A375 (cell line): ENCODE measurements at places on chromosomes 2 and 18. TPM values are rescaled to one million over a fixed set of nuclear protein-coding genes. Genes with fewer than 3 reads are reported as not detected.

ASPRV1 gene
- 0.34 and 0.61 TPM in 2 replicates for total RNA-seq

NT5DC4 gene
- total RNA-seq: not detected in 2 replicates

ALPG gene
- not detected in 2 replicates for total RNA-seq

SULT1C2 gene
- 2.5 and 3.5 TPM in 2 replicates for total RNA-seq

TCF23 gene
- total RNA-seq: not detected in 2 replicates

CNGA3 gene
- total RNA-seq: not detected in 2 replicates

WDFY1 gene
- 14.5 and 28.3 TPM in 2 replicates for total RNA-seq

DYTN gene
- not detected in 2 replicates for total RNA-seq

FAM210A gene
- total RNA-seq: 20.3 and 30.1 TPM in 2 replicates

SPATA3 gene
- not detected in 2 replicates for total RNA-seq

DNPEP gene
- 33.4 and 47.8 TPM in 2 replicates for total RNA-seq

RBKS gene
- 1.2 TPM in 2 replicates for total RNA-seq

TNS1 gene
- 0.50 and 1.7 TPM in 2 replicates for total RNA-seq

UGGT1 gene
- 85.4 and 90.3 TPM in 2 replicates for total RNA-seq

KIAA2012 gene
- total RNA-seq: 0.08 TPM in 1 of 2 replicates, not detected in the other

TWIST2 gene
- 13.7 and 15.9 TPM in 2 replicates for total RNA-seq

DSC3 gene
- 2.6 and 3.1 TPM in 2 replicates for total RNA-seq

CTAGE1 gene
- total RNA-seq: not detected in 2 replicates

SLC25A52 gene
- total RNA-seq: not detected in 2 replicates

FASTKD2 gene
- 18.2 and 21.8 TPM in 2 replicates for total RNA-seq

INPP5D gene
- total RNA-seq: 0.37 and 0.72 TPM in 2 replicates

SLC23A3 gene
- total RNA-seq: 0.19 and 0.42 TPM in 2 replicates

CASP8 gene
- total RNA-seq: 21.4 and 25.8 TPM in 2 replicates

TUBA4A gene
- 0.11 and 0.75 TPM in 2 replicates for total RNA-seq
